Thoracic aorta (tissue), 2 donors: ENCODE measurements at places on chromosomes 5 and 9.
A peak's percentile ranks its signal among the peaks of the same experiment; 100 is the strongest.

DNA sequence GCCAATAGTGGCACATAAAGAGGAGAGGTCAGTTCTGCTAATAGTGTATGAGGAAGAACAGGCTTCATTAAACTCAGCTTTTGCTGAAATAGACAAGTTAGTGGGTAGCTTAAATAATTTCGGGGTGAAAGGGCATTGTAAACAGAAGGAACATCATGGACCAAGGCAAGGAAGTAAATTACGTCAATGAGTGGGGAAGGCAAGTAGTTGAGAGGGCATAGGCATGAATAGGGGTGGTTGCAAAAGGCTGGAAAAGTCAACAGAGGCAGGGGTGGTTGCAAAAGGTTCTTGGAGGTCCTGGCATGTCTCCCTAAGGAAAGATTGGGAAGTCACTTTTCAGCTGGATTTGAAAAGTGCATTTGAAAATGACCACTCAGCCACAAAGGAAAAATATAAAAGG lies 383.3 kb upstream of the RPS23 start:
- no peak for DNase-seq

- DNase-seq: no peak
Measured at GRCh38 chr5:96957254-96958049, 21.6 kb downstream of the LNPEP start.

DNA sequence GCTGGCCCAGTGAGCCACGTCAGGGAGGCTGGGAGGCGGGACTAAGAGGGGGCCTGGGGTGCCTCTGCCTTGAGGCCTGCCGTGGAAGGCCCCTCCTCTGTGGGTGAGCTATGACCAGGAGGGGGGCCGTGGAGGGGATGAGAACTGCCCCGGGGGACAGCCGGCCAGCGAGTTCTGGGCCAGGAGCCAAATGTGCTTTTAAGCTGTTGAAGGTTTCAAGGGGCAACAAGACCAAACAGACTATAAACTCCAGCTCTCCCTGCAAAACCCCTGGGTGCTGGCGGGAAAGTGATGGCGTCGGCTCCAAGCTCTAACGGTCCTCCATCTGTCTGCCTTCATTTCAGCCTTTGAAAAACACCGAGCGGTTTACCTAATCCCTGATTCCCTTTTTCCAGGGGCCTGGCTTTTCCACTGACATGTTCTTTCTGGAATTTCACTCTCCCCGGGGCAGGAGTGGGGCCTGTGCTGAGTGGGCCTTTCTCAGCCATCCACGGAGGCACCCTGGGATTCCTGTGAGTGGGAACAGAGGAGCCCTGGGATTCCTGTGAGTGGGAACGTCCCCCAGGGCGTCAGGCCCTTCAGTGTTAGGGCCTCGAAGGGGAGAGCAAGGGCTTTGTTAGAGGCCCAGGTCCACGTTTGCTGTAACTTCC lies 65.6 kb downstream of the COL5A1 start:
- peak; percentile 47 for DNase-seq

GRCh38 chr9:110099236-110100095 lies 108.5 kb downstream of the C9orf152 start:
- DNase-seq: peak; percentile 7

DNA sequence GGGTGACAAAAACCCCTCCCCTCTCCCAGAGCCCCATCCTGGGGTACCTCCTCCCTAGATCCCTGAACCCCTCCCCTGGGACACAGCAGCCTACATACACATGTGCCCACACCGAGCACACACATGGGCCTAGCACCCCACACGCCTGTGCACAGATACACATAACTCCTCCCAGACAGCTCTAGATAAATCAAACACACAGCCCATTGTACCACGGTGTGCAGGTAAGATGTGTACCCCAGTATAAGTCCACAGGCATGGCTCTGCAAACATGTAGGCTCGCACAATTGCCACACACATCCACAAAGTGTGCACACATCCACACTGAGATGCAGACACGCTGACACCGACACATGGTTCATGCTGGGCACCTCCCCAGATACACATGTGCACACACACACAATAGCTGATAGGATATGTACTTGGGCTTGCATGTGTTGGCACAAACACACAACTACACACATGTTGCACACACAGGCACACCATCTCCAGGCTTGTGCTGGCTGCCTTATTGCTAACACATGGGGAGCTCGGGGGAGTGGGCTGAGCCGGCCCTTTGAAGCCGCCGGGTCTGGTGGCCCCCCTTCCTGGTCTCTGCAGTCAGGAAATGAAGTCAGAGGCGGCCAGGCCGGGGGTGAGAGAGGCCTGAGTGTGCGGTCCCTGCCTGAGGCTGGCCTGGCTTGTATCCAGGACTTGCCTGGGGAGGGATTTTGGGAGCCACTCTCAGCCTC lies 30.2 kb downstream of the GOLGA2 start:
- no peak for DNase-seq

GRCh38 chr9:127395497-127396252 lies 1.3 kb upstream of the SLC2A8 start:
- DNase-seq: no peak
